ENCODE measurements at places on chromosomes 3 and 15.
A peak's percentile ranks its signal among the peaks of the same experiment; 100 is the strongest.

- DNase-seq = no peak
Observed at GRCh38 chr3:197257711-197258110, 40.7 kb downstream of the DLG1 start.

GRCh38 chr3:140247775-140248174 lies 312.8 kb downstream of the CLSTN2 start:
- DNase-seq = no peak

DNA sequence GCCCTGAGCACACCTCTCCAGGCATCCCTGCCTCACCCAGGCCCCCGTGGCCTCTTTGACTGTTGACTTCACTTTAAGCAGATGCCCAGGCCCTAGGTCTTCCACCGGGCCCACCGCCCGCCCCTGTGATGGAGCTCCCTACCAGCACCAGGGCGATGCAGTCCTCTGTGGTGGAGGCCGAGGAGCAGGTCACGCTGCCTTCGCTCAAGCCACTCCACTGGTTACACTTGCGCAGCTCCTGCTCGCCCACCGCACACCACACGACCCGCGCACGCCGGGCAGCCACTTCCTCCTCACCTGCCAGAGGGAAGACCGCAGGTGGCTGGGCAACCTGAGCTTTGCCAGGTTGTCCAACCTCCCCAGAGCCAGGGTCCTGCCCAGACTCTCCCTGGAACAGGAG lies 16.0 kb downstream of the LTF start:
- no peak for DNase-seq

DNA sequence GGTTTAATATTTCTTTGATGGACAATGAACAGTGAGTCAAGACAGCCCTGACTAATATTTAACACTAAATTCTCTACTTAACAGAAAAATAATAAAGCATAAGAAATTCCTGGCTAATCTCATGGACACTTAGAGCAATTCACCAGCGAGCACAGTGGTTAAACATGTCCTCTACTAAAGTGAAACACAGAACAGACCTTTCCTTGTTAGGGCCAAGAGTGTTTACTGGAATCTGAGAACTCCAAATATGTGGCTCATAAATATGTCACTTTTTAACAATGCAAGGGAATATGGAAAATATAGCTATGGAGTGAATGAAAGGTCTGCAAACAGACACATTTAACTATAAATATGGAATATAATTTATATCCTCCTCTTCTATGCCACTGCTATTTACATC lies 18.6 kb upstream of the IGSF10 start:
- no peak for DNase-seq

- no peak for DNase-seq
Observed at GRCh38 chr3:102017784-102018183, 168.5 kb downstream of the NFKBIZ start.

- DNase-seq = no peak
Observed at GRCh38 chr3:120013481-120013880, 80.8 kb downstream of the GSK3B start.

GRCh38 chr15:77083381-77084160 lies 12.7 kb upstream of the TSPAN3 start:
- peak; percentile 61 for DNase-seq

DNA sequence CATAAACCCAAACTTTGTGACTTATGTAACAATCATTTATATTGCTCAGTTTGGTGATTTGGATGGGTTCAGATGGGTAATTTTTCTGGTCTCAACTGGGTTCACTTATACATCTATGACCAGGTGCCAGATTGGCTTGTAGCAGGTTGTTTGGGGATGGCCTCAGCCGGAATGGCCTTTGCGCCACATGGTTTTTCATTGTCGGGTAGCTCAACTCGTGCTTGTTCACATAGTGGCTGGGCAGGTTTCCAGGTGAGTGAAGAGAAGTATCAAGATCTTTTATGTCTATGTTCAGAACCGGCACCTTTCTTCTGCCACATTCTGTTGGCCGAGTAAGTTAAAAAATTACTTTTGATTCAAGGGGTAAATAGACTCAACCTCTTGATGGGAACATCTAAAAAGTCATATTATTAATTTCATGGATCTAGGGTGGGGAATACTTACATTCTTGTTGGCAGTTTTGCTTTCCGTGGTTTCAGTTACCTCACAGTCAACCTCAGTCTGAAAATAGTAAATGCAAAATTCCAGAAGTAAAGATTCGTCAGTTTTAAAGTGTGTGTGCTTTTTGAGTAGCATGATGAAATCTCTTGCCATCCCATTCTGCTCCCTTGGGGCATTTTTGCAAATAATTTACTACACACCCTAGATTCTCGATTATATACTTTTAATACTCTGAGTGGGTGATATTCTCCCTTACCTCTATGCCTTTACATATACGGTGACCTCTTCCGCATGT lies 745.7 kb upstream of the CCDC54 start:
- DNase-seq = no peak

- DNase-seq = no peak
Observed at GRCh38 chr15:86403914-86404583, 324.4 kb downstream of the AGBL1 start.

GRCh38 chr15:58748852-58749531 lies 515 bp downstream of the ADAM10 start:
- no peak for DNase-seq

DNA sequence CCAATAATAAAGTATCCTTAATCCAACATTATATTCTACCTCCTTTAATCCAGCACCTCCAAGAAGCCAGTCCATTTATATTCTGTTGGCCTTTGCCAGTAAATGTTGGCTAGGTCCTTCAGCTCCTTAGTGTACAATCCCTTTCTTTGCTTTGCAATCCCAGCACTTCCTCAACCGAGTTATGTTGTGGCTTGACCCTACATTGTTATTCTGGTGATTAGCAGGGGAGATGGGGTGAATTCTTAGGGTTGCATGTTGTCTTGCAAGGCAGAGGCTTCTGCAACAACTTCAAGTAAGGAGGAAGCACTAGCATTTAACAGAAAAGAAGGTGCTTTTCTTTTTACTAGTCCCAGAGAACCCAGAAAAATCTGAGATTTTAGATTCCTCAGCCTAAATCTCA lies 127.2 kb downstream of the CD47 start:
- no peak for DNase-seq

- no peak for DNase-seq
Observed at GRCh38 chr3:15924914-15925313, 127.1 kb upstream of the ANKRD28 start.

- no peak for DNase-seq
Observed at GRCh38 chr3:76826861-76827260, 213.0 kb upstream of the ROBO2 start.

GRCh38 chr3:143720381-143720780 lies 127.9 kb downstream of the SLC9A9 start:
- no peak for DNase-seq

DNA sequence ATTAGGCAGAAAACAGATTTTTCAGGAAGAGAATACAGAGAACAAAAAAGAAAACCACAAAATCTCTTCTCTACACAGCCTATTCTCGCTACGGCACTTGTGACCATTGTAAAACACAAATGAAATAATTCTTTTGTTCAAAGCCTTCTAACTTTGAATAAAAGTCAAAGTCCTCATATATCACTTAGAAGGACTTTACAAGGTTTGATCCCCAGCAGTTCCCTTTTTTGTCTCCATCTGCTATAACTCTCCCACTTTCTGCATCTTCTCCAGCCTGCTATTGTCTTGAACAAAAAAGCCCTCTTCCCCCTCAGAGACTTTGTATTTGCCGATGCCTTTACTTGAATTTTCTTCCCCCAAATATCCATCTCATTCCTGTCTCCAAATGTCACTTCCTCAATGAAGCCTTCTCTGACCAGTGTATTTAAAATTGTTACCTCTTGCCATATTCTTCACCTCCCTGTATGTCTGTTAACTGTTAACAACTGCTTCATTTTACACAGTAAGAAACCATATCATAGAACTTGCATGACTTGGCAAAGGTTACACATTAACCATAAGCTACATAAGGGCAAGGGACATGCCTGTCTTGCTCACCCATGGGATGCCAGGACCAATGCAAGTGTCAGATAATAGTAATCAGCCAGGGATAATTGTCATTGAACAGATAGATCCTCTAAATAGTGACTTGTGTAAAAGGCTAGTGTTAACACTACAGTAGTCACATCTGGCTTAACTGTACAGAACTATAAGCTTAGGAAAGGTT lies 122.4 kb downstream of the CBLB start:
- no peak for DNase-seq

DNA sequence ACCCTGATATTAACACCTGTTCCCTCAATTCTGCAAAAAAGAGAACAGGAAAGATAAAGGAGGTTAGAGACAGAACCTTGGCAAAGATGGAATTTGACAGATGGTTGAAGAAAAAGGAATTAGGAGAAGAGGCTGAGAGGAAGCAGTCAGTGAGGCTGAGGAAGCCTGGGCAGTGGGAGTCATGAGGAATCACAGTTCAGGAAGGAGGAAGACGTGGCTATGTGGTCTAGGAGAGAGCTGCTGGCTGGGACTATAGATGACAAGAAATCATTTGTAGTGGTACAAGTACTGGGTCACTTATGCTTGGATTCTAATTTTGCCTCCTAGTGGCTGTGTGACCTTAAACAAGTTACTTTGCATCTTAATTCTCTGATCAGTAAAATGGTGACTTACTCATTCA lies 49.0 kb downstream of the LARS2 start:
- no peak for DNase-seq

DNA sequence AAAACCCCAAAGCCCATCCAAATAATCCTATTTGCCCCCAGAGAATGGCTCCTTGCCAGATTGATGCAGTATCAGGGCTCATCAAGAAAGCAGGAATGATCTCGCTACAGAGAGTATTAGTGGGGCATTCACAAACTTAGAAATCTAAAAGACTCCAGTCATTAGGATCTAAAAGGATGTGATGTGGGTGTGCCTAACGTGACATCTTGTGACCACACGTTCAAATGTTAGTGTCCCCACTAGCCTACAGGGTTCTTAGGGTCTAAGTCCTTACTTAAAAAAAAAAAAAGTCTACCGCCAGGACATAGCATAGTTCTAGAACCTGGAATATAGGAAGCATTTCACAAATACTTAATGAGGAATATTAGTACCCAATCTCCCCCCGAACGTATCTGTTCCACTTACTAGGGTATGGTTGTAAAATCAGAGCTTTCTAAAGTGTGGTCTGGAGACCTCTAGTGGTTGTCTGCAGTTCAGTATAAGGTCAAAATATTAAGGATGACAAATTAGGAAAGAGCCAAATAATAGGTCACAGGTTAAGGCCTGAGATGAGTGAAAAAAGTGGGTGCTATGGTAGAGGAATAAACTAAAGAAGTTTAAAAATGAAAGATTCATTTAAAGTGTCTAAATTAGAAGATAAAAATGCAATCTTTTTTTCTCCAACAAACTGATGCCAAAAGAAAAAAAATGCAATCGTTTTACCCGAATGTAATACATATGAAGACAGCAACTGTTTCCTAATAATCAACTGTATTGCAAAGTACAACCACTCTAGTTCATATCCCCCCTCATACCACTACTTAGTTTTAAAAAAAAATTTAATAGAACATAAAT lies 4.2 kb upstream of the CHRM5 start:
- no peak for DNase-seq

DNA sequence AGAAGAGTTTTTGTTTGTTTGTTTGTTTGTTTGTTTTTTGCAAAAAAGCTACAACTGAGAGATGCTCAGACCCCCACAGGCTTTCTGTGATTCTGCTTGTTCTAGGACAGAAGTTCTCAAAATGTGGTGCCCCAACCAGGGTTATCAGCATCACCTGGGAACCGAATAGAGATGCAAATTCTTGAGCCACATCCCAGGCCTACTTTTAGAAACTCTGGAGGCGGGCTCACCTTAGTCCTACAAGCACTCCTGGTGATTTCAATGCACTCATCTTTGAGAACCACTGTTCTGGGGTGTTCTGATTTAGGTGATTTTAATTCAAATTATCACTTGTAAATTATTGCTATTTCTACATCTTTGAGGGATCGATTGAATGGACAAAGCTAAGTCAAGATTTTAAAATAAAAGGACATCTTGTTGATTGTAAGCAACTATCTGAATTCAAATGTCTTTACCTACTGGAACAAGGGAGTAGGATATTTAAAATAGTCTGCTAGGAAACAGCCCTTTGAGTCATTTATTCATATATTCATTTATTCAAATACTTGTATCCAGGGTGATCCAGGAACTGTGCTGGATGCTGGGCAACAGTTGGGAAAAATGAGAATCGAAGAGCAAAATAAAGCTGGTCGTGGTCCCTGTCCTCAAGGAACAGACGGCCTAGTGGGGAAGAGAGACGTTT lies 44.7 kb upstream of the CADPS start:
- DNase-seq = no peak

DNA sequence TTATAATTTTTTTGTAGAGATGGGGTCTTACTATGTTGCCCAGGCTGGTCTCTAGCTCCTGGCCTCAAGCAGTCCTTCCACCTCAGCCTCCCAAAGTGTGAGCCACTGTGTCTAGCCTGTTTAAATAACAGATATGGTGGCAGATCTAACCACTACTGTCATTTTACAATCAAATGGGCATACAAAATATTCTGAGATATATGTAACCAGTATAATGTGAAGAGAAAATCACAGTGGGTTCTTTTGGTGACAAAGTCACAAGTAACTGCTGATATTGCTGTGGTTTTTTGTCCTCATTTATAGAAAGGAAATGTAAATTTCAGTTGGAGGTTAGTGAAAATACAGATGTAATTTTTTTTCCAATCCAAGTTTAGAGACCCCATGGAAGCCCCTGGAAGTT lies 58.6 kb upstream of the ARHGEF3 start:
- DNase-seq = no peak

GRCh38 chr3:196604548-196604947 lies 34.9 kb upstream of the NRROS start:
- DNase-seq = no peak

DNA sequence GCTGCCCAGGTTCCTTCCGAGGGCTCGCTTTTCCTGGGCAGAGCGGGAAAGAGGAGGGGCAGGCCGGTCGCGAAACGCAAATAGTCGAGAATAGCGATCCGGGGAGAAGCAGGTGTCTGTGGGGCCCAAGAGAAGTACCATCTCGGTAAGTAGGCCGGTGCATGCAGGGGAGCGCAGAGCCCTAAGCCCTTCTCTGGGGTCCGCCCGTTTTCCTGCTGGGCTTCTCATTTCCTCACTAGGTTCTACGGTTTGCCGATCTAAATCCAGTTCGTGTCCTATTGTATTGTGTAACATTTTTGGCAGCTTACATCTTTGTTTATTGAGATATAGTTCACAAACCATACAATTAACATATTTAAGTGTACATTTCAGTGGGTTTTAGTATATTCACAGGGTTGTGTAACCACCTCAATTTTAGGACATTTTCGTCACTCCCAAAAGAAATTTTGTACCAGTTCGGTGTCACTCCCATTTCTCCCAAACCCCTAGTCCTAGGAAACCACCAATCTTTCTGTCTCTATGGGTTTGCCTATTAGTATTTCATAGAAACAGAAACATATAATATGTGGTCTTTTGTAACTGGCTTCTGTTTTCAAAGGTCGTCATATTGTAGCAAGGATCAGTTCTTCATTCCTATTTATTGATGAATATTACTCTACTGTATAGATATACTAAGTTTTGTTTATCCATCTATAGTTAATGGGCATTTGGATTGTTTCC lies 6.8 kb upstream of the TRIM69 start:
- peak; percentile 47 for DNase-seq

GRCh38 chr3:184368116-184368515 lies 6.6 kb downstream of the POLR2H start:
- no peak for DNase-seq

GRCh38 chr3:113758389-113759024 lies 11.7 kb downstream of the ATP6V1A start:
- DNase-seq = no peak
